Lower lobe of right lung (tissue), 2 donors: ENCODE measurements at places on chromosomes 5 and 9. TPM values are rescaled to one million over a fixed set of nuclear protein-coding genes. Genes with fewer than 3 reads are reported as not detected.

CCDC192 gene
- total RNA-seq = not detected

DNA sequence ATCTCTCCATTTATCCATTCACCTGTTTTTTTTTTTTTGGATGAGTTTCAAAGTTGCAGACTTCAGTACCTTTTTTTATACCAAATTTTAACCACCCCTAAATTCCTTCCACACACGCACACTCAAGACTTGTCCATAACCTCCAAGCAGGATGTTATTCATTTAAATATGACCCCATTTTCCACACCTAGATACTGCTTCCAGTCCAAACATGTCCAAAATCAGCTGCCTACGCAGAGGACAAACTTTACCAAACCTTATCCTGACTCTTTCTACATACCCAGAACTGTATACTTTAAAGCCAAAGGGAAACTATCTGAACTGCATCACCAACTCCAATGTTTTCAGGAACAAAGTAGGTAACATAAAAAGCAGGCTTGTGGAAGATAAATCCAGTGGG, 36.0 kb upstream of the FYB1 start:
- H3K36me3 ChIP-seq = no peaks in the 10 kb centered on the region
- no peaks in the 10 kb centered on the region for H3K4me1 ChIP-seq
- no peak overlapping the region for H3K27ac ChIP-seq
- no peak overlapping the region for H3K4me3 ChIP-seq
- DNase-seq = no peak

GRCh38 chr9:72615931-72616330, 94.5 kb downstream of the TMC1 start:
- no peak overlapping the region for H3K4me3 ChIP-seq
- no peaks in the 10 kb centered on the region for H3K27me3 ChIP-seq
- H3K4me1 ChIP-seq = no peaks in the 10 kb centered on the region
- no peak overlapping the region for H3K27ac ChIP-seq

DNA sequence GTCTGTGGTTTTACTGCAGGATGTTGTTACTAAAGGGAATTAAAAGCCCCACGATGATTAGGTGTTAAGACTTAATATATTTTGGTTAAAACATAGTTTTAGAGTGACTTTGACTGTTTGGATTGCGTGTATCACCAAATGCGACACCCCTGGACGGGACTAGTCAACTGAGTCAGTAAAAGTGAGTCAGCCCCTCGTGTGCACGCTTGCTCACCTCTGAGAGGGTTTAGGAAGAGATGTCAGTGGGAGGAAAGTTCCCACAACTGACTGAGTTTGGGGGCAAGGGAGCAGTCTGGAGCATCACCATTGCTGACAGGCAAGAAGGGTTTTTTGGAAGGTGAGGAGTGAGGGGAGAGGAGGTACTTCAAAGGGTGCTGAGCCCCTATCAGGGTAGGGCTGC, 14.4 kb upstream of the DMRT3 start:
- H3K27ac ChIP-seq = no peak overlapping the region
- H3K36me3 ChIP-seq = no peaks in the 10 kb centered on the region
- no peak overlapping the region for H3K4me3 ChIP-seq
- DNase-seq = no peak
- H3K27me3 ChIP-seq = peaks cover 78% of the 10 kb centered on the region

PCDHB5 gene
- 1.8 TPM for total RNA-seq

ACOT12 gene
- not detected for total RNA-seq

TAF11L10 gene
- total RNA-seq = not detected

GRCh38 chr5:133712562-133712961, 100.2 kb upstream of the FSTL4 start:
- no peaks in the 10 kb centered on the region for H3K27me3 ChIP-seq
- no peaks in the 10 kb centered on the region for H3K36me3 ChIP-seq
- DNase-seq = no peak
- peaks cover 20% of the 10 kb centered on the region for H3K4me1 ChIP-seq
